ENCODE measurements at places on chromosomes 1 and 21.

- DNase-seq = peak; percentile 54
Measured at GRCh38 chr1:43526002-43526401, 4.7 kb upstream of the PTPRF start.

DNA sequence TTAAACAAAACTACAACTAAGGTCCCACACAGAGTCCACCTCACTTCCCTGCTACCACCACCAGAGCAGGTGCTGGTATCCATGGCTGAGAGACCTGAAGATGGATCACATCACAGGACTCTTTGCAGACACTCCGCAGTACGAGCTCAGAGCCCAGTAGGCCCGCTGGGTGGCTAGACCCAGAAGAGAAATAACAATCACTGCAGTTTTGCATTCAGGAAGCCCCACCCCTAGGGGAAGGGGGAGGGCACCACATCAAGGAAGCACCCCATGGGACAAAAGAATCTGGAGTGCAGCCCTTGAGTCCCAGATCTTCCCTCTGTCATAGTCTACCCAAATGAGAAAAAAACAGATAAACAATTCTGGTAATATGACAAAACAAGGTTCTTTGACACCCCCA, 56.9 kb downstream of the ZNF648 start:
- no peak for DNase-seq

- peak; percentile 76 for DNase-seq
Measured at GRCh38 chr1:205313563-205314308, 7.8 kb downstream of the NUAK2 start.

DNA sequence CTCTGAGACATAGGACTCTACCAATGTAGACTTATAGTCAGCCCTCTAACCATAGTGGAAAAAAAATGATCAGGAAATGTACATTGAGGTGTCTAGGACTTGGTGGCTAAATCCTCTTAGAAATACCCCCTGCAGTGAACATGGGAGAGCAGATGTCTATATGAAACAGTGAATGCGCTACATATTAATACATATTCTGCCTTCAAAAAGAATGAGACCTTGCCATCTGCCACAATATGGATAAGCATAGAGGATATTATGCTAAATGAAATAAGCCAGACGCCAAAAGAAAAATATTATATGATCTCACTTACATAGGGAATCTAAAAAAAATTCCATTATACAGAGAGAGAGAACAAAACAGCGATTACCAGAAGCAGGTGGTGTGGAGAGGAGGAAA, 66.6 kb upstream of the HAO2 start:
- DNase-seq = no peak

GRCh38 chr21:25490742-25491141, 116.5 kb downstream of the MRPL39 start:
- no peak for DNase-seq

- no peak for DNase-seq
Measured at GRCh38 chr1:194707074-194707473, 1520.7 kb upstream of the B3GALT2 start.

GRCh38 chr1:205346956-205347574, 9.7 kb downstream of the KLHDC8A start:
- peak; percentile 36 for DNase-seq

- DNase-seq = no peak
Measured at GRCh38 chr1:17190010-17190995, 14.6 kb upstream of the PADI1 start.

DNA sequence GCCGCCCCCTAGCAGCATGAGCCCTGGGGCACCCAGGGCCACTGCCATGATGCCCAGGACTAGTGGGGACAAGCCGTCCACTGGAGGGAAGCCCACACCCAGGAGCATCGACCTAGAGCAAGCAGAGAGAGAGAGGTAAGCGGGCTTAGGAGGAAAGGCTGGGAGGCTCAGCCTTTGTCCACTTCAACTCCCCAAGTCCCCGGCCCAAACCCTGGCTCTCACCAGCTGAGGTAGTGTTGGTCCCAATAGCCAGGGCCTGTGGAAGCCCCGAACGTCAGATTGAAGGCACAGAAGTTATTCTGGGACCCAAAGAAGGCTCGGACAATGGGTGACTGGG, 2.4 kb downstream of the GLMP start:
- DNase-seq = no peak

DNA sequence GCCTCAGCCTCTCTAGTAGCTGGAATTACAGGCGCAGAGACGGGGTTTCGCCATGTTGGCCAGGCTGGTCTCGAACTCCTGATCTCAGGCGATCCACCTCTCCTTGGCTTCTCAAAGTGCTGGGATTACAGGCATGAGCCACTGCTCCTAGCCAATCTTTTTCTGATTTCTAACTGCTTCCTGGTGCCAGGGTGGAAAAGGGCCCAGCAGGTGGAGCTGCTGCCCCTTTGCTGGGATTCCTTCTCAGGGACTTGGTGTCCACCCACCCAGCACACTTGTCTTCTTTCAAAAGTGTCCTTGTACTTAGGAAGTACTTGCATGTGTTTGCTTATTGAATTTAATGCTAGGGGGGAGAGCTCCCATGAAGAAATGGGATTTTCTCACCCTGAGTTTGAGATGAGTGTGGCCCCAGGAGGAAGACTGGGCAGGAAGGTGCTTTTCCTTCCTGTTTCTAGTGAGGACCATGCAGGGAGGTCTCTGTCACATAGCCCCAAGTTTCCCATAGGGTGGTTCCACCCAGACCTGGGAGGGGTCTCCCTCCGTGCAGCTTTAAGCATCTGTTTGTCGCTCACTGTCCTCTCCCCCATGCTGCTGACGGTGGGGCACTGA, 14.2 kb downstream of the UTP11 start:
- DNase-seq = peak; percentile 50

GRCh38 chr1:61388566-61388965, 306.2 kb downstream of the NFIA start:
- no peak for DNase-seq

GRCh38 chr1:95974586-95974985, 740.6 kb downstream of the RWDD3 start:
- no peak for DNase-seq

GRCh38 chr1:7549277-7550161, 221.6 kb upstream of the VAMP3 start:
- DNase-seq = peak; percentile 70

DNA sequence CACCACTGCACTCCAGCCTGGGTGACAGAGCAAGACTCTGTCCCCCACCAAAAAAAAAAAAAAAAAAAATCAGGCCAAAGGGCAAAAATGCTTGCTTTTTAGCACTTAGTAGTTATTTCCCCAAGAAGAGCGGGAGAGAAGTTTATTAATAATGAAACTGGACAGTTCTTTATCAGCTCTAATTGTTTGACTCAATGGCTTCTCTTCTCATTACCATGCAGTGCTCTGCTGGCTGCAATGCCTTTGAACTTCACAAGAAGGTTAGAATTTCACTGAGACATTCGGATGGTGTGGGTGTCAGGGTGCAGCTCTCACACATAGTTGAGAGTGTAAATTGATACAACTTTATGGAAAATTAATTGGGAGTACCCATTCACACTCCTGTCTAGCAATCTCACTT, 63.7 kb downstream of the EDARADD start:
- DNase-seq = no peak
